ENCODE measurements at places on chromosomes 11 and 22. TPM values are rescaled to one million over a fixed set of nuclear protein-coding genes. Genes with fewer than 3 reads are reported as not detected.
A peak's percentile ranks its signal among the peaks of the same experiment; 100 is the strongest.

DNA sequence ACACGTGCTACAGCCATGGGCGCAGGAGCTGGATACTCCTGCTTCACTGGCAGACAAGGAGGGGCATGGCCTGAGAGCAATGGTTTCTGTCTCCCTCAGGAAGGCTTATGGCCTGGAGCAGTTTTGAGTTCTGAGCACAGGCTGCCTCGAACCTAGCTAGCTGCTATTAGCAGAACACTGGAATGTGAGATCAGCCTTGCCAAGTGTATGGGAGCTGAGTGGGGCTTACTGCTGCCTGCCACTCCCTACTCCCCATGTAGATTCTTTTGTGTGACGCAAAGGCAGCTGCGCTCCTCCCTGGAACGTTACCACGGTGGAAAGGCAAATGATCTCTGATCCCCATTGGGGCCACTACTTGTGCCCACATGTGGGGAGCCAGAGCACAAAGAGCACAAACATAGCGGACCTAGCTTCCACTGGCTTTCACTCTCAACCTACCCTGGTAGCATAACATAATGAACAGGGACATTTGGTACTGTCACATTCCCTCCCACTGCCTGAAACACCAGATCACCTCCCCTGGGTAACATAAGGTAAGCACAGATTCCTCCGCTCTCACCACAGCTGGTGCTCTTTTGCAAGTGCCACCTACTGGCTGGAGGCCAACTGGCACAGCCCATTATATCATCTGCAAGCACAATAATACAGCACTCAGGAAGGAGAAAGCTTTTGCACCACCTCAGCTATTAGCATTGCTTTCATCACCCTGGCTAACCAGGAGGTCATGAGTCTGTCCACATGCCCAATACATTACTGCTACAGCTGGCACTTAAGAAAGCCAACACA, 84.6 kb upstream of the GUCY1A2 start:
- no peak for DNase-seq

The TMEM121B gene
- total RNA-seq = 0.19 TPM

The C11orf65 gene
- total RNA-seq = 2.2 TPM

DNA sequence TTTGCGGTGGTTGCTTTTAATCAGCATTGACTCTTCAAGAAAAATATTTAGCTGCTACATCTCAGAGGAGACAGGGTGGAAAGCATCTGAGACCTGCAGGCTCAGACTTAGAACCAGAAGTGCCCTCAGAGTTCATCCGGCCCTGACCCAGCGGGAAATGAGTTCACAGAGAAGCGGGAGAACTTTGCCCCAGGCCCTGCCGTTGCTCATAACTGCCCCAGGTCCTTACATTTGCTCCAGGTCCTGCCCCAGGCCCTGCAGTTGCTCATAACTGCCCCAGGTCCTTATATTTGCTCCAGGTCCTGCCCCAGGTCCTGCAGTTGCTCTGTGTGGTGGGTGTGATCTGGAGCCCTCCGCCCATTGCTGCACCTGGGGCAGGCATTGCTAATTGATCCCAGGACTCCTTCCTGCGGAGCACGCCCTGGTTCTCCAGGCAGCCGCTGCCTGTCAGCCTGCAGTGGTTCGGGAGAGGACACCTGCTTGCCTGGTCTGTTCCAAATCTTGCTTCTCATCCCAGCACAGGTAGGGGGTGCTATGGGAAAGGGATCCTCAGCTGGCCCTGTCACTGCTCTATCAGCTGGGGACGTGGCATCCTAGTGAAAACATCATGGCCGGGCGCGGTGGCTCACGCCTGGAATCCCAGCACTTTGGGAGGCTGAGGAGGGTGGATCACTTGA, 58.1 kb upstream of the PPP6R3 start:
- peak; percentile 12 for DNase-seq

- DNase-seq = peak; percentile 73
These were observed 99.9 kb upstream of the FGF3 start for GRCh38 chr11:69918938-69919650.

- peak; percentile 12 for DNase-seq
These were observed 78.7 kb downstream of the PIWIL3 start for GRCh38 chr22:24695561-24696511.

DNA sequence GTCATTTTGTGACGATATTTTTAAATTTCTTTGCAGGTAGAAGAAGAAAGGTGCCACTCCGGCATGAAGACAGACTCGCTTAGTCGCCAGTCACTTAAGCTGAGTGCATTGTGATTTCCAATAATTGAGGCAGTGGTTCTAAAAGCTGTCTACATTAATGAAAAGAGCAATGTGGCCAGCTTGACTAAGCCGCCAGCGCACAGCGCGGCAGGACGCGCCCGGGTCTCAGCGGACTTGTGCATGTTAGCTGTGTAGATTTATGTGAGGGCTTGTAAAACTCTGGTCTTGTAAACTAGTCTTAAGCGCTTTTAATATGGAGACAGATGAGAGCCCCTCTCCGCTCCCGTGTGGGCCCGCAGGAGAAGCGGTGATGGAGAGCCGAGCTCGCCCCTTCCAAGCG, 5.6 kb downstream of the DGCR8 start:
- no peak for DNase-seq

- DNase-seq = no peak
These were observed 37.3 kb upstream of the TEAD1 start for GRCh38 chr11:12636871-12637410.

- peak; percentile 31 for DNase-seq
These were observed 333.9 kb downstream of the CADM1 start for GRCh38 chr11:115170133-115170815.

The TCN1 gene
- total RNA-seq = not detected

The AGBL2 gene
- total RNA-seq = 2.2 TPM

DNA sequence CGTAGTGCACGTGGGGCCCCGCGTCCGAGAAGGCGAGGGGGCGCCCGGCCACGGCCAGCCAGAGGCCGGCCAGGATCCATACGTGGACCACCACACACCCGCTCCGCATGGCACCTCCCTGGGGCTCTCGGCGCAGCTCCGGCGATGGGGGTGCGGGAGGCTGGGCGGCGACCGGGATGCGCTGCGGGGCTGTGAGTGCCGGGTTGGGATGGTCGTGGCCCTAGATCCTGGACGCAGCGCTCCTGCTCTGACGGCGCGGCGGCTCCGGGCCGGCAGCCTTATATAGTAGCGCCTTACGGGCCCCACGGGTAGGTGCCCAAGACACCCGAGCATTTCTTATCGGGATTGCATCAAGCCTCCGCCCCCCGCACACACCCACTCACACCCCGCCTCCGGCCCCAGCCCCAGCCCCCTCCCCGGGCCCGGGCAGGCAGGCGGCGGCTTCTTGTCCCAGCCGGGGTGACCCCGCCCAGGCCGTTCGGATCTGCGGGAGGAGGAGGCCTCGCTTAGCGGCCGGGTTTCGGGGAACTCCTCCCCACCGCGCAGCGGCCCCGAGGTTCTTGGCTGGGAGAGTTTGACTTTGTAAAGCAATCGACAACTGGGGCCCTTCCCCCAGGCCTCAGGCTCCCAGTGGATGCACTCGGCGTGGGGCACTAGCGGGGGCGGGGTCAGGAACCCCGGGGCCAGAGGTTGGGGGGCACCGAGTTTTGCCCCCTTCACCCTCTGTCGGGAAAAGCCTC, at the start of gene FGF19:
FGF19 (minus strand) TSS at position 255 of the 740 bp plus-strand sequence; CDS start at position 109, 146 bp downstream.
- no peak for DNase-seq

- DNase-seq = no peak
These were observed 229.6 kb downstream of the DYNC2H1 start for GRCh38 chr11:103338621-103339484.

DNA sequence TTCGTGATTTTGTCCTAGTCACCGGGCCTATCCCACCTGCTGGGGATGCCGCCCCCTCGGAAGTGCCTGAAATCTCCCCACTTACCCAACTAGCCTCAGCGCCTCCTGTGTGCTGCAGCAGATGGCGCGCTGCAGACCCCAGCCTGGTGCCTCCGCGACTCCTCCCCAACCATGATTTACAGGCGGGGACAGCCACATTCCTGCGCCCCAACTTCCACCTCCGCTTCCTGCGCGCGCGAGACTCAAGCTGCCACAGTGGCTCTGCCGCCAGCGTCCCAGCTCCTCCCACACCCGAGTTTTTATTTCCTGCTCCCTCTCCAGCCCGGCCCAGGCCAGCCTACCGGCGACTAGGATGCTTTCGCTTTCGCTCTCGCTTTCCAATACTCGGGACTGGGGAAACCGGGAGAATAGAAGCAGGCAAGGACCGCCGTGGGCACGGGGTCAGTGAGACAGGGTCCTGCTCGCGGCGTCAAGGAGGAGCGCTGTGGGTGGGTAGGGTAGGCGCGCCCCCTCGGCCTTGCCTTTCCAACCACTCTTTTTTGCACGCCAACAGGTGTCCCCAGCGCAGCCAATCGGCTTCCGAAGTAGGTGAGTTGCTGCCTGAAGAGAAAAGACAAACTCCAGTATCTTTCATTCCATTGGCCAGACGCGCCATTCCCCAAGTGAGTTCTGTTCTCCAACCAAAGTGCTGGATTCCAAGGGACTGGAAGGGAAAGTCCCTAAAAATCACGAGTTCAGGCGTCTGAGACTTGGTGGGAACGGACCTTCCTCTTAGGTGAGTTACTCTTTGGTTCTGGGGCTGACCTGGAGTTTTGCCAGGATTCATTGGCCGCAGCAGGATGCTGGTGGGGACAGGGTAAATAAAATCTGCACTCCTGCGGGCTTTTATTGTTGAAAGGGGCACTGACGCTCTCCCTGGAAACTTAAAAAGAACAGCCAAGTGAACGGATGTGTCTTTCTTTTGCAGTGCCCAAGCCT, at the start of gene FAM111A:
FAM111A (plus strand) TSS at position 327 of the 978 bp plus-strand sequence. CDS start 6,017 bp downstream, outside the sequence.
- peak; percentile 88 for DNase-seq

DNA sequence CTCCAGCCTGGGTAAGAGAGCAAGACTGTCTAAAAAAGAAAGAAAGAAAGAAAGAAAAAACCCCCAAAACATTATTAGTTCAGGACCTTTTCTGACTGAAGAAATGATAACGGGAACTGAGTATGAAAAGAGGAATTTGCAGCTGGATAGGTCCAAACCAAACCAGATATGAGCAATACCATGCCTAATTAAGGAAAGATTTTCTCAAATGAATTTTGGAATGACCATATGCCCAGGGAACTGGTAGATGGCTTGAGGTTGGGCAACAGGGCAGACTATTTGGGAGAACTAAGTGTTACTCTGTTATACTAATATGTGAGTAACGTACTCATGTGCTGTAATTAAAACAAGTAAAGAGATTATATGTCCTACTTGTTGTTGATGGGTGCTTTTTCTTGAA, 186.1 kb downstream of the TMEM135 start:
- DNase-seq = no peak

DNA sequence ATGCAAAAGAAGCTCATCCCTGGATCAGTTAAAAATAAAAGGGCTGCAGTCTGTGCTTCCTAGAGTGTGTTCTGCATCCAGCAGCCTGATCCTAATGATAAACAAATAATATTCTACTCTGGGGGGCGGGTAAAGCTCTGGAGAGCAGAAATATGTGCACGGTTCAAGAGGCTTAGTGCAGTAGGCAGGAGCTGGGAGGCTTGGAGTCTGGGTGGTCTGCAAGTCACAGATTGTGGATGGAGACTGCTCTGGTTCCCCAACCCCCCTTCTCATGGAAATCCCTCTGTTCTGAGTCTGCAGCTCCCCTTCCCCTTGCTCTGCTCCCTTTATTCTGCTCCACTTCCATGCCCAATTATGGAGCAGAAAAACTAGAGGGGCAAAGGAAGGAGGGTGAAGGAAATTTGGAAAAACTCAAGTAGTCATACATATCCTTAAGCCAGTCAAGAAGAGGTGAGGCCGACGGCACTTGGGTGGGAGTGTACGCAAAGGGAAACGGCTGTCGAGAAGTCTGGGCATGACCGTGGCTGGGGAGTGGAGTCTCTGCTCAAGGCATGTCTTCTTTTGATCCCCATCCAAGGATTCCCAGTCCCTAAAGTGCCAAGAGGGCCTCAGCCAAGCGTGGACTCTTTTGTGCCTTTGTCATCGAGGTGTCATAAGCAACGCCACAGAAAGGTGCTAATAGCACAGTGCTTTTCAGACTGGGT, 16.3 kb upstream of the CLMP start:
- DNase-seq = no peak

The H19 gene
- not detected for total RNA-seq

DNA sequence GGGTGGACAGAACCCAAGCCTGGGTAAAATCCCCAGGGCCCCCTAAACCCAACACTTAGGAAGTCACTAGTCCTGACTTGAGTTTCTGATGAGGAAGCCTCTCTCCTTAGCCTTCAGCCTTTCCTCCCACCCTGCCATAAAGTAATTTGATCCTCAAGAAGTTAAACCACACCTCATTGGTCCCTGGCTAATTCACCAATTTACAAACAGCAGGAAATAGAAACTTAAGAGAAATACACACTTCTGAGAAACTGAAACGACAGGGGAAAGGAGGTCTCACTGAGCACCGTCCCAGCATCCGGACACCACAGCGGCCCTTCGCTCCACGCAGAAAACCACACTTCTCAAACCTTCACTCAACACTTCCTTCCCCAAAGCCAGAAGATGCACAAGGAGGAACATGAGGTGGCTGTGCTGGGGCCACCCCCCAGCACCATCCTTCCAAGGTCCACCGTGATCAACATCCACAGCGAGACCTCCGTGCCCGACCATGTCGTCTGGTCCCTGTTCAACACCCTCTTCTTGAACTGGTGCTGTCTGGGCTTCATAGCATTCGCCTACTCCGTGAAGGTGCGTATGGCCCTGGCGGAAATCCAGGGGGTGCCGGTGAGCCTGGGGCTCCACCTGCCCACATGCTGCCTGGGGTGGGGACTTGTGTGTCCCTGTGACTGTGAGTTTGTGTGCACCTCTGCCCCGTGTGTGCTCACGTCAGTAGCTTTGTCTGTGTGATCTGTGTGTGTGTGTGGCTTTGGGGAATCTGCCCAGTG, at the start of gene IFITM1:
IFITM1 (plus strand) TSS at position 254 of the 767 bp plus-strand sequence; CDS start at position 385, 131 bp downstream.
- DNase-seq = peak; percentile 77

The TMPRSS5 gene
- total RNA-seq = 1.1 TPM

DNA sequence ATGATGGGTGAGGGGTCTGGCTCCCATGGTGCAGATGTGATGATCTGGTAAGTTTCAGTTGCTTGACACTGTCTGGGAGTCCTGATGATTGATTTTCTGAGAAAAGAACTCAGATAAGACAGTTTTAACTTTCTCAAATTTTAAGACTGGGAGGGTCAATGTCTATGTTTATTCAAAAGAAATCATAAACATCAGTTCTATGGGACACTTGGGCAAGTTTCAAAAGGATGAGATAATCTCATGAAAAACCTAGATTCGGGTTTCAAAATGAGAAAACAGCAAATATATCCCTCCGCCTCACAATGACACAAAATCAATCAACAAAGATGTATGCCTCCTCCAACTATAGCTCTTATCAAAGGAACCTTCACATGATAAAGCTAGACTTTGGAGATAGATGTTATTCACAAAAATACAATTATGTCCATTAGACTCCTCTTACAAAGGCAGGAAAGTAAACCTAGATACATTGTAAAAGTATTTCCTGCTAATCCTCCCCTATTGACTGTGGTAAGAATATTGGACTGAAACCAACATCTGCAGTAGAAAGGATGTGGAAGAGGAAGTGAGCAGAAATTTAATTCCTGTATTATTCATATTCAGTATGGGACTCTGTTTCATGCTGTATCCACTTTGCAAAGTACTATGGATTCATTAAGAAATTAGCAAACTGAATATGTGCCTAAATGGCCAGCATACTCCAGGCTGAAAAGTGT, 21.6 kb downstream of the SVIP start:
- DNase-seq = no peak

The IFTAP gene
- total RNA-seq = 4.2 TPM

GRCh38 chr22:44940130-44940529, 69.7 kb downstream of the PHF21B start:
- DNase-seq = no peak

The OR5M10 gene
- total RNA-seq = not detected

- no peak for DNase-seq
These were observed 3.2 kb downstream of the MS4A3 start for GRCh38 chr11:60059521-60060240.

The ARHGAP8 gene
- total RNA-seq = 1.6 TPM

The WT1 gene
- not detected for total RNA-seq

- no peak for DNase-seq
These were observed 30.2 kb downstream of the UQCR10 start for GRCh38 chr22:29797351-29797750.
